ENCODE measurements at places on chromosomes 5 and 9.

DNA sequence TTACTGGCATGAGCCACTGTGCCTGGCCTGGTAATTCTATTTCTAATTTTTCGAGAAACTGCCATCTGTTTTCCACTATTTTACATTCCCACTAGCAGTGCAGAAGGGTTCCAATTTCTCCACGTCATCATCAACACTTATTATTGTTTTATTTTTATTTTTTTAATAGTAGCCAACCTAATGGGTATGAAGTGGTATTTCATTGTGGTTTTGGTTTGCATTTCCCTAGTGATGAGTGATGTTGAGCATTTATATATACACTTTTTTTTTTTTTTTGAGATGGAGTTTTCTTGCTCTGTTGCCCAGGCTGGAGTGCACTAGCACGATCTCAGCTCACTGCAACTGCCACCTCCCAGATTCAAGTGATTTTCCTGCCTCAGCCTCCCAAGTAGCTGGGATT lies 28.3 kb downstream of the WWC1 start:
- DNase-seq = no peak

DNA sequence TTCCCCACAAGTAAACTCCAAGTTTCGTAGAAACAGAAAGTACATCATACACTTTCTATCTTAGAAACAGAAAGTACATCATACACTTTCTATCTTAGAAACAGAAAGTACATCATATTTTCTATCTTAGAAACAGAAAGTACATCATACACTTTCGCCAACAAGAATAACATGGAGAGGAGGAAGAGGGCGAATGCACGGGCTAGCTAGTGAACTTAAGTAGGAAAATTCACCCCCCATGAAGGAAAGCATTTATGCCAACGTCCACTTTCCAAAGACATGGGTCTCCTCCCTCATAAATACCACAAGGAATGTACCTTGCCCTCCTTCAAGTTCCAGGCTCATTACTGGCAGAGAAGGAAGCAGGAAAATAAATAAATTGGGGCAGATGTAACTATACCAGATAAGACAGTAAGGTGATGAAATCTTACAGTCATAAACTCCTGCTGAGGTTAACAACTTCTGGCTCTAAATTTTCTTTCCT lies 64.7 kb downstream of the FRMD3 start:
- no peak for DNase-seq

- DNase-seq = no peak
These were observed 8.4 kb downstream of the GFI1B start for GRCh38 chr9:132986640-132987620.

- DNase-seq = no peak
These were observed 376.9 kb downstream of the SEMA5A start for GRCh38 chr5:9168791-9169556.

DNA sequence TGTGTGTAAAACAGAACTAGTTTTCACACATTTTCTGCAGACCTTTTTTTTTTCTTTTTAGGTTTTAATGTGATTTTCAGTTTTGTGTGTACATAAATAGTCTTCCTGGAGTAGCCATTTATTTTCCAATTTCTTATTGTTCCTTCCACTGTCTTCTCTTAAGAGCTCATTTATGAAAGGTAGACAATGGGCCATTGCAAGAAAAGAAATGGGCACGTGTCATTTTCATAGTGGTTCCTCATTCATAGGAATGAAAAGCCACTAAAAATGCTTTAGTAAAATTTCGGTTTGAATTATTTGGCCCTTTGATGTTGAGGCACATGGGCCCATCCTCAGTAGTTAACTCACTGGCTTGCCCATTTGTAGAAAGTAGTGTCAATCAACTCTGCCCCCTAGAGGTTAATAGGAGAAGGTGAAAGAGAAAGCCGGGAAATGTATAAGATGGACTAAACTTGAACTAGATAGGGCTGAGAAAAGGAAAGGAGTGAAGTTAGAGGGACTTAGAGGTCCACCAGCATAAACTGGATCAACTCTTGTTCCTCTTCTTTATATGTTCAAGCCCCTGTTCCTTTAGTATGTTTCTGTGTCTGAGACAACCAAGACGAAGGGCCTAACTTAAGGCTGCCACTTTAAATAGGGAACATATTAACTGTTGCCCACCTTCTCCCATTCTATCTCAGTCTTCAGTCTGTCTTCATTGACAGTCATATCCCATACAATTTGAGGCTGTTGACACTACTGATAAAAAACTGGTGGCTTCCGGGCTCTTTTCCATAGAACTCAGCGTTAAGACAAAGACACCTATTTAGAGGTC lies 72.6 kb downstream of the SMARCA2 start:
- peak; percentile 10 for DNase-seq

- no peak for DNase-seq
These were observed 21.8 kb downstream of the C5orf22 start for GRCh38 chr5:31553863-31554262.

- no peak for DNase-seq
These were observed 100.0 kb downstream of the SEMA5A start for GRCh38 chr5:9445826-9446388.

DNA sequence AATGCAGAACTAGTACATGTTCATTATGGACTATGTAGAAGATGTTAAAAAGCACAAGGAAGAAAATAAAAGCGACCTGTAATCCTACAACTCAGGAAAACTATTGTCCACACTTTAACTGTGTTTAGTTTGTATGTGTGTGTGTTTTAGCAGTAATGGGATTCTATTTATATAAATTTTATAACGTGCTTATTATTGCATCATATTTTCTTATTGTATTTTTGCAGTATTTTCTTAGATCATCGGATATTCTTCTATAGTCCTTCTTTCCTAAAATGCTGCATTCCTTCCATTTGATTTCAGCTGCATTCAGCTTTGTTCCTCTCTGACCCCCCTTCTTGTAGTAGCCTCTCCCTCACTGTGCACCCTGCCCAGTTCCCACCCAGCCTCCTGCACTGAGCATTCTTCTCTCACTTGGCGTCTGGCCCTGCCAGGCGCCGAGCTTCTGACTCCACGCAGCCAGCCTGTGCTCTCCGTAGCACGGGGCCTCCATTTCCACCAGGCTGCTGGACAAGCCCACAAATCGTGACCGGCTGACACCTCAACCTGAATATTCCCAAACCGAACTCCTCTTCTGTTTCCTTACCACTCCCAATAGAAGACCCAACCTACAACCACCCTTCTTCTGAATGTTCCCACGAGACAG lies 39.9 kb downstream of the MVB12B start:
- no peak for DNase-seq

GRCh38 chr5:72300590-72301339 lies 19.3 kb downstream of the MRPS27 start:
- no peak for DNase-seq

DNA sequence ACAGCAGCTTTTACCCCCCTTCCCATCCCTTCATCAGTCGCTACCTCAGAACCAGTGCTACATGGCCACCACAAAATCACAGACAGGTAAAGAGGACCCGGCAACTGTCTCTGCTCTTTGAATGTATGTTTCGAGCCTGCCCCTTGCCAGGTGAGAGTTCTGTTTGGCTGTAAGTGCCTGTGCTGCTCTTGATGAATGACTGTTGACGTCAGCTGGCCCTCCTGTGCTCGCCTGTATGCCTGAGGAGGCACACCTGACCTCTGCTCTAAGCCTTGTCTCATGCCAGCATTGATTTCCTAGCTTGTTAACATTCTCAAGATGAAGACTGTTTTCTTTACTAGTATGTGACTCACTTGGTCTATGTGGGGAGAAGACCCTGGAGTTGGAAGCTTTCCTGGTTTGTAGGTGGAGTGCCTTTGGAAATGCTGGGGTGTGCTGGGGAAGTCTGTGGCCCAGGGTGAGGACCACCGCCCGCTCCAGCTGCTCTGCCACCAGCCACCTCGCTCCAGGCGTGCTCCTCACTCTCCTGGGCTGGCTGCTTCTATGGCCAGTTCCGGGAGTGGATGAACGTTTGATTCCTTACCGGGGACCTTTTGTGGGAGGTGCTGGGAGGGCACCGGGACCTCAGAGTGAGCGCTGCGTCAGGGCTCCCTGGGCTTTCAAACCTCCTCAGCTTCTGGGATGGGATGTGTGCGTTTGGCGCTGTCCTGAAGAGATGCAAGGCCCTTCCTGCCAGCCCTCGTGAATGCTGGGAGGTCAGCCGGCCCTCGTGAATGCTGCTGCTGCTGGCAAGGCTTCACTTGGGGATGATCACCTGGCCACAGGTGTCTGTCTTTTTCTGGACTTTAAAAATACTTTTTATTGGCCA lies 109.9 kb downstream of the EHMT1 start:
- no peak for DNase-seq

- no peak for DNase-seq
These were observed 64.1 kb downstream of the PLAC8L1 start for GRCh38 chr5:146041180-146041789.

DNA sequence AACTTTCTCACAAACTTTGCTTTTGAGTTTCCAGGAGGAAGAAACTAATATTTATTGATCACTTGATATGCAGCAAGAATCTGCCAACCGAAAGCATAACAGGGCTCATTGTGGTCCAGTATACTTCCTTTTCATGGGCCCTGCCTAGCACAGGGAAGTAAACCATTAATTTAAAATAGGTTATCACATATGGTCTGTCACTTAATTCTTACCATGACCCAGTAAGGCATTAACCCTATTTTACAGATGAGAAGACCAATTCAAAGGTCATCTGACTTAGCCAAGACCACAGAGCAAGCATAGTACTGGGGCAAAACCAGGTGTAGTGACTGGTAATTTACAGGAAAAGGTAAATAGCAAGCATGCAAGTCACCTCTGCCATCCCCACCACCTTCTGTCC lies 336.9 kb upstream of the DMAC1 start:
- no peak for DNase-seq

- DNase-seq = no peak
These were observed 20.3 kb upstream of the UNC5A start for GRCh38 chr5:176789873-176790615.

DNA sequence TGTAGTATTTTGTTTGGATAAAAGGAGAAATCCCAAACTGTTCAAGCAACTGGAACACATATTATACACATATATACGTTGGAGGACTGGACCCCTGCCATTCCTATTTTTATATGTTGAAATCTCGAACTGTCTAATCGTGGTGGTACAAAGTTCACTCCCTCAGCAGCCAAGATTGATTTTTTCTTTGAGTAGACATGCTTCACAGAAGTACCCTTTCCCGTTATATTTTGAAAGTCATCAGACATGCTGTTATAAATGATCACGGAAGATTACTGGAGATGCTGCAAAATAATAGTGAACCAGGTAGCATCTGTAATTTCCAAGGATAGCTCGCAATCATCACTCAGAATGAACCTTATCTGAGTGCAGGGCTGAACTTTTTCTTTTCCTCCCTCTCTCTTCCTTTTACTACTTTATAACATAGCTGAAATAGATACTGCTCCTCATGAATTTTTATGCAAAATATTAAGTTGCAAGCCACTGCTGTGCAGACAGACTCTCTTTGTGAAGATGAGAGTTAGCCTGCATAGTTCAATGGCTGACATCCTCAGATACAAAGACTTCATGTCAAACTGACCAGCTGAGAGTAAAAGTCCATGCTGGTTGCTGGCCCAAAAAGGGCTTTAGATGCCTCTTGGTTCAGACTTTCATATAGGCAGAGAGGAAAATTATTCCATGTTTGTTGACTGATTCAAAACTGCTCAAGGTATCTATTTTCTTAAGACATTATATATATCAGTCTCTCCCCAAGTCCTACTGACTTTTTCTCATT lies 451.9 kb downstream of the TMEM38B start:
- DNase-seq = no peak

DNA sequence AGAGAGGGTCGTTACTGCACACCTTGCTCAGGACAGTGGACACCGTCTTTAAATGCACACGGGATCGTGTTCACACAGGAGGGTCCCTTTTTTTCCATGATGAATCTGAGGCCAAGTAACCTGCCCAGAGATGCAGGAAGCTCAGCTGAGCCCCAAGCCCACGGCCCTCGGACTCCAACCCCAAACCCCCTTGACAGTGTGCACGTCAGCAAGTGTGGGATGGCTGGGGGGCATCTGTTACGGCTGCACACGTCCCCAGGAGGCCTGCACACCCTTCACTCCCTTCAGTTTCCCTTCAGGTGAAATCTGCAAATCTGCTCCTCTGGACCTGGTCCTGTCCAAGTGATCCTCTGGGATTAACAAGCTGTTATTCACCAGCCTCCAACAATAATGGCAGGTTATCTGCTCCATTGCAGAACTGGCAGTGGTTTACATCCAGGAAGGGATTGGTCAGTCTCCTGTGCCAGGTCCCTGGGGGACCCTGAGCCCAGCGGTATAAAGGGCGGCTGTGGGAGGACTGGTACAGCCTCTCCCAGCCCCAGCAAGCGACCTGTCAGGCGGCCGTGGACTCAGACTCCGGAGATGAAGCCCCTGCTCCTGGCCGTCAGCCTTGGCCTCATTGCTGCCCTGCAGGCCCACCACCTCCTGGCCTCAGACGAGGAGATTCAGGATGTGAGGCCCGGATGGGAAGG lies at the start of gene LCN1:
Gene LCN1 (plus strand): TSS at position 525 of the 692 bp plus-strand sequence. CDS start 58 bp downstream, at position 583.
- DNase-seq = no peak

GRCh38 chr9:4423207-4423610 lies 67.1 kb upstream of the SLC1A1 start:
- DNase-seq = no peak

DNA sequence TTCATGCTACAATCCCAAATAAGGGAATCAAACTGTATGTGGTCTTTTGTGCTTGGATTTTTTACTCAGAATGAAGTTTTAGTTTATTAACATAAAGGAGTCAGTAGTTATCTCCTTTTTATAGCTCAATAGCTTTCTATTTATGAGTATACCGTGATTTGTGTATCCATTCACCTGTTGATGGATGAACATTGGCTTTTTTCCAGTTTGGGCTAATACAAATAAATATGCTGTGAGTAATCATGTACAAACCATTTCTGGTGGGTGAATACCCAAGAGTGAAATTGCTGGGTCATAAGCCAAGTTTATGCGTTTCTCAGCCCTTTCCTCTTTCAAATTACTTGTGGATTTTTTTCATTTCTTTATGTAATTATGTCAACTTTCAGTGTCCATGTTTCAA lies 395.3 kb downstream of the OSTF1 start:
- no peak for DNase-seq

GRCh38 chr5:180673371-180674089 lies 24.1 kb upstream of the FLT4 start:
- DNase-seq = no peak

DNA sequence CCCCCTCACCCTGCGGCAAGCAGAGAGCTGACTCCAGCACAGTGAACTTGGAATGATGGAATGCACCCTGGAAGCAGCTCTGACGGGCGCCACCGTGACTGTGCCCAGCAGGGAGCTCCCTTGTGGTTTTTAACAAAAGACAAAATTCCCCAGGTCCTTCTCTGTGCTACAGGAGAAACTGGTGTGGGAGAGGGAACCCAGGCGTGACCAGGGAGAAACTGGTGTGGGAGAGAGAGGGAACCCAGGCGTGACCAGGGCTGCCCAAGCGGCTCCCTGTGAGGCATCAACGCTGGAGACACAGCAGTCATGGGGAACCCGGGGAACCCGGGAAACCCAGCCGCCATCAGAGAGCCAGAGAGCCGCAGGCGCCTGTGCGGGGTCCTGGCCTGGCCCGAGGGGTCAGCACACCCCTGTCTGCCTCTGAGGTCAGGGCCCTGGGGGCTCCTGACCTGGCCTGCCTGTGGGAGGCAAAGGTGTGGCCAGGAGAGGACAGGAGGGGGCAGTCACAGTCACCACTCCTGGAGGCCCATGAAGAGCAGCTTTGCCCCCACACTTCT lies 3.1 kb upstream of the AHRR start:
- no peak for DNase-seq

- DNase-seq = no peak
These were observed 73.3 kb downstream of the GLIS3 start for GRCh38 chr9:4226331-4227250.
